ENCODE measurements at places on chromosomes 11 and 22.

GRCh38 chr22:40534379-40535188 is 101.9 kb downstream of the MRTFA start:
- no peak for DNase-seq

GRCh38 chr11:47184711-47185304 is 1.4 kb downstream of the PACSIN3 start:
- DNase-seq: peak; percentile 45

DNA sequence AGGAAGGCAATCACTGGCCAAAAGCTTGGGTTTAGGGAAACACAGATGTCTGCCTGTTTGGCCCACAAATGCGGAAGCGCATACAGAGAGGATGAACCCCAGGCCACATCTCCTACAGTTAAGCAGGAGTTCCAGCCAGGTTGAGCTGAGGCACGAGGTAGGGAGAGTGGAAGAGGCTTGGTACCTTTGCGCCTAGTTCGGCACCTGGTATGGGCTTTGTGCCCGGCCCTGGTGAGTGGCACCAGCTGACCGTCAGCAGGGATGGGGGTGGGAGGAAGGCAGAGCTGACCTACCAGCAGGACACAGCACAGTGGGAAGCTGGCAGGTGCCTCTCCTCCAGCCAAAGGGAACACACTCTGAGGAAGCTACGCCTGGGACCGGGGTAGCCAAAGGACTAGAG is 57.6 kb downstream of the KCNC1 start:
- DNase-seq: peak; percentile 98

DNA sequence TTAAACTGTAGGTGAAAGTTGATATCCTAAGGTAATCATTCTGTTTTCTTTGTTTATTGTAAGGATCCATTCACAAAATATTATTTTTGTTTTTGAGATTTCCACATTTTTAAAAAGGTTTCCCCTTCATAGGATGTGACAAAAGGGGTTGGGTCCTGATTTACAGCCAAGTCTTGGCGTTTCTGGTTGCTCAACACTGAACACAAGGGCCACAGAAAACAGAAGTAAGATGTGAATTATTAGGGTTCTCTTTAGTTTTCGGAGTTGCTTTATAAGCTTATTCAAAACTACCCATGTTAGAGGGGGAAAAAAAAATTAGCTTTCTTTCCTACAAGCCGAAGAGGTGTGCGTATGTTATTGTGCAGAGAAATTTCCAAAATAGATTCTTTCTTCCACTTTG is 30.0 kb upstream of the FLI1 start:
- no peak for DNase-seq

DNA sequence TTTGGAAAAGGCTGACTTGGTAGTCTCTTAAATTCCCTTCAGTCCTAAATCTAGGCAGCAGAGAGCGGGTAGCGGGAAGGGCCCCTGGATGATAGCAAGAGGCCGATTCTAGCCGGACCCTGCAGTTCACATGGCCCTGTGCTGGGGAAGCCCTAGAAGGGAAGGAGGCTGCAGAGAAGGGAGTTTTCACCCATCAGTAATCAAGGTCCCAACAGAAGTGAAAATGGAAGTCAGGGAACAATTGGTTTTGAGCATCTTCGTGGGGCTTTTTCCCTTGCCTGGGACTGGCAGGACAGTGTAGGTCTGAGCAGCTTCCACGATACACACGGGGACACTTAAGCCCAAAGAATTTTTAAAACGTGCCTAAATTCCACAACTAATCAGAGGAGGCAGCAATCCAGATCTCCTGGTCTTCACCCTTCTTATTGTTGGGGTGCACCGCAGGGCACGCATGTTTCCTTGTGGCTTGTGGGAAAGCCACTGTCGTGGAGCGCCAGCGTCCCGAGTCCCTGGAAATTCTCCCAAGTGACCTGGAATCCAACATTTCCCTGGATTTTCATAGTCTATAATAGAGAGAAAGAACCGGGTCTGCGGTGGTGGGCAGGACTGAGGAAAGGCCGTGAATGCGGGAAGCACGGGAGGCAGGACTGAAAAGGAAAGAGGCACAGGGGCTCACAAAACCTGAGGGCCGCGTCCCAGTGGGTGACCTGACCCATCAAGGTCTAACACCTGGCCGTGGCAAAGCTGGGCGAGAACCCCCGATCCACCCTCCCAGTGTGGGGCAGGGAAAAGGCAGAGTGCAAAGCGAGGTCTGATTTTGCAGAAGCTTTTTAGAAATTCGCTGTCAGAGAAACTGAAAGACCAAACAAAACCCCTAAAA is 846 bp upstream of the OAF start:
- DNase-seq: no peak

- DNase-seq: no peak
Observed at GRCh38 chr11:126636911-126637794, 281.7 kb downstream of the ST3GAL4 start.

- no peak for DNase-seq
Observed at GRCh38 chr22:27796829-27797519, 4.6 kb downstream of the MN1 start.
